ENCODE measurements at places on chromosomes 13 and 19. TPM values are rescaled to one million over a fixed set of nuclear protein-coding genes. Genes with fewer than 3 reads are reported as not detected.

- H3K4me1 ChIP-seq = no peaks in the 10 kb centered on the region
- no peaks in the 10 kb centered on the region for H3K36me3 ChIP-seq
- H3K27me3 ChIP-seq = no peaks in the 10 kb centered on the region
- no peak overlapping the region for H3K4me3 ChIP-seq
- no peak for DNase-seq
- H3K27ac ChIP-seq = no peak overlapping the region
Observed at GRCh38 chr13:106471957-106472543, 63.4 kb downstream of the EFNB2 start.

The CD209 gene
- 0.56 TPM for polyA plus RNA-seq

The TRPM4 gene
- 18.7 TPM for polyA plus RNA-seq

The SULT2A1 gene
- polyA plus RNA-seq = not detected

DNA sequence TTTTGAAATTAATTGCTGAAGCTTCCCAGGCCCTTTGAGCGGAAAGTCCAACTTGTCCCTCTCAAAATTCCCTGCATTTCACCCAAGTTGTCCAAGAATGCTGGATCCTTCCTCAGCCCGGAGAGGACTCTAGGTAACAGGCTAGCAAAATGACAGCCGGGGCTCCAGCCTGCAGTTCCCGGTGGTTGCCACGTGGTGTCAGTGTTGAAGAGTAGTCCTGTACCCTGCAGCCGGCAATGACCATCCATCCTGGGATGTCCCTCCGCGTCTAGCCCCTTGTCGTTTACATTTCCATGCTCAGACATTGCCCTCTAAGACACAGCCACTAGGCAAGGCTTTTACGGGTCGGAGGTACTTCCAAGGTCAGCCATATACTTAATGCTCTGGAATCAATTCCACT lies 31.4 kb upstream of the MTIF3 start:
- H3K4me1 ChIP-seq = no peaks in the 10 kb centered on the region
- H3K27me3 ChIP-seq = no peaks in the 10 kb centered on the region
- H3K27ac ChIP-seq = no peak overlapping the region
- DNase-seq = peak; percentile 80

The SPC24 gene
- polyA plus RNA-seq = 4.4 TPM

DNA sequence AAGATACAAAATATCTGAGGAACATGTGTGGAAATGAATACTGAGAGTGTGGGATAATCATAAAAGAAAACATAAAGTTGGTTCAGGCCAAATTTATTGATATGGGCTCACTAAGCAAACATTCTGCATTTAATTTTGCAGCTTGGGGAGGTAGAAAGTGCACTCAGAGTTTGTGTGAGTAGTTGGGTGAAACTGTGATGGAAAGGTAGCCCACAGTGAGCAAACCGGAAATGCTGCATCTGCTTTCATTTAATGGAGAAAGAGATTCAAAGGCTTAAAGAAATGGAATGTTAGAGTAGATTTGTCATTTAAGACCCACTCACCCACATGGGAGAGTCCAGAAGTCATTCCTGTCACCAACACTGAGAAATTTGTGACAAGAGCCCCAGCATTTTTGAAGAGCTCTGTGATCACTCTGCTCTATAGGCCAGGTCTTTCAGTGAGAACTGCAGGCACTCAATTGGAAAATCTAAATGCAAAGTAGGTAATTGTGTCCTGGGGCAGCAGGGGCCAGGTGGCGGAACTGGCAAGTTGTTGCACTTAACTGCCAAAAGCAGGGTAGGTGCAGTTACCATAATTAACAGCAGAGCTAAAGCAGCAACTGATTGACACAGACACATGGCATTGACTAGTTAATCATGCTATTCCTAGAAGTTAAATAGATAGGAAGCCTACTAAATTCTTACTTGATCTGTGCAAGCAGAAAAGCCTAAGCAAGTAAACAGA lies 1228.3 kb upstream of the PCDH20 start:
- no peaks in the 10 kb centered on the region for H3K36me3 ChIP-seq
- no peak overlapping the region for H3K27ac ChIP-seq
- no peak overlapping the region for H3K4me3 ChIP-seq
- no peaks in the 10 kb centered on the region for H3K4me1 ChIP-seq
- no peak for DNase-seq
- no peaks in the 10 kb centered on the region for H3K27me3 ChIP-seq

The NLRP11 gene
- polyA plus RNA-seq = 0.08 TPM

GRCh38 chr19:28537079-28537478 lies 675.9 kb downstream of the UQCRFS1 start:
- no peak overlapping the region for H3K4me3 ChIP-seq
- H3K36me3 ChIP-seq = no peaks in the 10 kb centered on the region
- H3K27me3 ChIP-seq = no peaks in the 10 kb centered on the region
- H3K27ac ChIP-seq = no peak overlapping the region
- H3K4me1 ChIP-seq = no peaks in the 10 kb centered on the region
- no peak for DNase-seq

DNA sequence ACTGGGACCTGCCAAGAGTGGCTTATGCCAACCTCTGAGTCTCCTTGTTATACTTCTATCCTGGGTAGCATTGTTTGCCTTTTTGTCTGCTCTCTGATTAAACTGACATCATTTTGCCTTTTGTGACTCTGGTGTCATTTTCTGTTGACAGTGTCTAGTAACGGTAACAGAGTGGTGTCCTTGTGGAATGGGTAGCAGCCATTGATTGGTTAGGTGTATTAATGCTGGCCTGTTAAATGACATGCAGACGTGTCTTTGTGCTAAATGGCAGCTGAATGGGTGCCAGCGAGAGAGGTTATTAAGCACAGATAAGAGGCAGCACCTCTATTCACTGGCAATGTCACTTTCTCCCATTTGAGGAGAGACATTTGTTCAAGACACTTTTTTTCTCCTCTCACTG lies 1289.4 kb downstream of the PCDH9 start:
- H3K36me3 ChIP-seq = no peaks in the 10 kb centered on the region
- H3K4me1 ChIP-seq = no peaks in the 10 kb centered on the region
- no peak overlapping the region for H3K4me3 ChIP-seq
- no peaks in the 10 kb centered on the region for H3K27me3 ChIP-seq
- H3K27ac ChIP-seq = no peak overlapping the region
- no peak for DNase-seq

- no peaks in the 10 kb centered on the region for H3K4me1 ChIP-seq
- H3K27me3 ChIP-seq = no peaks in the 10 kb centered on the region
- no peak overlapping the region for H3K27ac ChIP-seq
- no peak for DNase-seq
- H3K4me3 ChIP-seq = no peak overlapping the region
- H3K36me3 ChIP-seq = no peaks in the 10 kb centered on the region
Observed at GRCh38 chr13:75091718-75092117, 390.3 kb downstream of the TBC1D4 start.

DNA sequence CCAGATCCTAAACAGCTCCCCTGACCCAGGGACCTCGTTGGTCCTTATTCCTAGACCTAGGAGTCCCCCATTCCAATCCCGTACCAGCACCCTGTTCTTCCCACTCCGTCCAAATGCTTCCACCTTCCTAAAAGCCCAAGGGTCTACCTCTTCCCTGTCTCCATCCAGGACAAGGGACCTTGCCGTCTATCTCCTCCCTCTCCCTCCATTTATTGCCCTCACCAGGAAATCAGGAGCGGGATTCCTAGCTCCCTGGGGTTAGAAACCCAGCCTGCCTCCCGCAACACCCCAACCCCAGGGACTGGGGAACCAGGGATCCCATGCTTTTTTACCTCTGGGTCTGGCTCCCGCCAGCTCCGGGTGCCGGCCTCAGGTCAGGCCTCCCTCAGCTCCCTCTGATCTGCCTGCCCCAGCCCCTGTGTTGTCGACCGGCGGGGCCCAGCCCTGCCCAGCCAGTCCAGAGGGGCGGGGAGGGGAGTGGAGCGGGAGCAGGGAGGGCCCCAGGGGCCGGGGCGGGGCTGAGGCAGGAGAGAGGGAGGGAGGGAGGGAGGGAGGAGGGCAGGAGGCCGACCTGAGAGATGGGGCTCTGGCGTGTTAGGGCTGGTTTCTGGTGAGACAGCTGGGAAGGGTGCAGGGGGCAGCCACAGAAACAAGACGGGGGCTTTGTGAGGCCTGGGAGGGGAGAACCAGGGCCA lies at the start of gene B3GNT8:
Gene B3GNT8 (minus strand): TSS at position 423 of the 695 bp plus-strand sequence. CDS start 596 bp downstream, outside the sequence.
- H3K27ac ChIP-seq = peak within 1 kb of the TSS; percentile 87
- DNase-seq = peak; percentile 94
- H3K27me3 ChIP-seq = no peaks in the 10 kb centered on the region
- peak within 1 kb of the TSS; percentile 67 for H3K4me3 ChIP-seq

DNA sequence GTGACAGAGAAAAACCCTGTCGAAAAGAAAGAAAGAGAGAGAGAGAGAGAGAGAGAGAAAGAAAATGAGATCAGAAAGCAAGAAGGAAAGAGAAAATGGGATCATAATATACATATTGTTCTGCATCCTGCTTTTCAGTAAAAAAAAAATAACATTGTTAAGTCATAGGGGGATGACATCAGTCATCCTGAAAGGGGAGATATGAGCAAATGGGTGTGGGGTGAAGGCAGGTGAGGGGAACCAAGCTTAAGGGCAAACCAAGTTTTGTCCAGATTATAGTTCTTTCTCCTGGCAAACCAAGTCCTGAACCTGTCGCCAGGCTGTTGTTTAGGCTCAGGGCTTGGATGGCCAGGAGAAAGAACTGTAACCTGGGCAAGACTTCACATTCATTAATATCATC lies 92.6 kb upstream of the TMTC4 start:
- no peak overlapping the region for H3K27ac ChIP-seq
- H3K4me3 ChIP-seq = no peak overlapping the region
- no peaks in the 10 kb centered on the region for H3K36me3 ChIP-seq
- no peaks in the 10 kb centered on the region for H3K4me1 ChIP-seq
- DNase-seq = no peak

DNA sequence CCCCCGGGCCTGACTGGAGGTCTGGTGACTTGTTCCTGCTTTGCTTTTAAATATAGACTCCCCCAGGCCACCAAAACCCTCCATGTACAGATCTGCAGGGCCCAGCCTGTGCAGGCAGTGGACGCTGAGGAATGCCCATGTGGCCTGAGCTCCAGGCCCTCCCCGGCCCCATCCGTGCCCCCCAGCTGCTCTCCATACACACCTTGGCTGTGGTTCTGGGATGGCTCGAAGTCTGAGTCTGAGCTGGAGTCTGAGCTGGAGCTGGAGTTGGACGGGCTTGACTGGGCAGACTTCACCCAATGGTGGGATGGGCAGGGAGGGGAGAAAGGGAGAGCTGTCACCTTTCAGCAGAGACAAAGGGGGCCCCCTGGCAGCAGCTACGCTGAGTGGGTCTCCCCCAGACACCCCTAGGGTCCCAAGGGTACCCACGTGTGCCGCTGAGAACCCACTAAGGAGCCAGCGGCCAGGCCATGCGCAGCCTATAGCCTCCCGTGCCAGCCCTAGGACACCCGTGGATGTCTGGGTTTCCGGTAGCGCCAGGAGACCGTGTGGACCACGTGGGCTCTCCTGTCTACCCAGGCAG lies 61.9 kb downstream of the MLLT1 start:
- H3K4me1 ChIP-seq = peaks cover 15% of the 10 kb centered on the region
- no peaks in the 10 kb centered on the region for H3K27me3 ChIP-seq
- H3K36me3 ChIP-seq = peaks cover 30% of the 10 kb centered on the region
- no peak overlapping the region for H3K4me3 ChIP-seq
- H3K27ac ChIP-seq = no peak overlapping the region

DNA sequence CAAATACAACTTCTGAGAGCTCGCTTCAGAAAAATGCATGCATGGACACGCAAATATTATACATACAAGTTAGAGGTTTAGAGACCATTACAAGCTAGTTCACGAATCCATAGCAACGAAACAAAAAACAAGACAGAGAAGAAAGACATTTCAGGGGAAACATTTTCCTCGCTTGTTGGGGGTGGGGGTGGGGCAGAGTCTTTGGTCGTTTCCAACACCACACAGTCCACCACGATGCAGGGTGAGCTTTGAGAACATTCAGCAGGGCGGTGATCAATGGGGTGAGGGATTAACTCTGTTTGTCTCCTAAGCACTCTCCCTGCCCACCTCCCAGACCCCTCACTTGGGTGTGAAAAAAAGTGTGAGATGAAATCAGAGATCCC lies 651 bp downstream of the OXGR1 start:
- DNase-seq = no peak
- H3K4me1 ChIP-seq = peaks cover 4% of the 10 kb centered on the region
- H3K27ac ChIP-seq = no peak overlapping the region
- no peaks in the 10 kb centered on the region for H3K36me3 ChIP-seq
- H3K4me3 ChIP-seq = peak overlapping the region; percentile 33

The AKAP8L gene
- 87.8 TPM for polyA plus RNA-seq

DNA sequence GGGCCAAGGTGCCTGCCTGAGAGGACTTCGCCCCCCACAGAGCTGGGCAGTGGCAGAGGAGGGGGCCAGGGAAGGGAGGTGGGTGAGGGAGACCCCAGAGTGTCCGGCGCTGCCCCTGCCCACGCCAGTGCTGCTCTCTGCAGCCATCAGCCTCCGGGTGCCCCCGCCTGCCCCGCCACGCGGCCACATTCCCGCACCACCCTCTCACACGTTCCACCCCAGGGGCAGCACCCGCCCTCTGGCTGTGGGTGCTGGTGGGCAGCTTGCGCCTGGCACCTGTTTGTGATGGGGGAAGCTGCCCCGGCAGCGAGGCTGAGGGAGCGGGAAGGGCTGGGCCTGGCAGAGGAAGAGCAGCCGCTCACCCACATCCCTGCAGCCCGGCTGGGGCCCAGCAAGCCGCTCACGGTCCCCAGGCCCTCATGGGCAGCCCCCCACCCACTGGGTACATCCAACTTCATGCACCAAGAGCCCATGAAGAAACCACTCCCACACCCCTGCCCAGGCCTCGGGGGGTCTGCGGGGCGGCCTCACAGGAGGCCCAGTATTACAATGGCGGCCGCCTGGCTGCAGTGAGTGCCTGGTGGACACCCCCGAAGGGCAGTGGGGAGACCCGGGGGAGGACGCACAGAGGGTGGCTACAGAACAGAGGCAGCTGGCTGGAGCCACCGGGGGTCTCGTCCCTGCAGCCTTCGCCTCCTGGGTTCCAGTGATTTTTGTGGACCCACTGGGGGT lies 14.0 kb downstream of the SBNO2 start:
- H3K27ac ChIP-seq = peak overlapping the region; percentile 36
- DNase-seq = no peak
- peaks cover 80% of the 10 kb centered on the region for H3K4me1 ChIP-seq

DNA sequence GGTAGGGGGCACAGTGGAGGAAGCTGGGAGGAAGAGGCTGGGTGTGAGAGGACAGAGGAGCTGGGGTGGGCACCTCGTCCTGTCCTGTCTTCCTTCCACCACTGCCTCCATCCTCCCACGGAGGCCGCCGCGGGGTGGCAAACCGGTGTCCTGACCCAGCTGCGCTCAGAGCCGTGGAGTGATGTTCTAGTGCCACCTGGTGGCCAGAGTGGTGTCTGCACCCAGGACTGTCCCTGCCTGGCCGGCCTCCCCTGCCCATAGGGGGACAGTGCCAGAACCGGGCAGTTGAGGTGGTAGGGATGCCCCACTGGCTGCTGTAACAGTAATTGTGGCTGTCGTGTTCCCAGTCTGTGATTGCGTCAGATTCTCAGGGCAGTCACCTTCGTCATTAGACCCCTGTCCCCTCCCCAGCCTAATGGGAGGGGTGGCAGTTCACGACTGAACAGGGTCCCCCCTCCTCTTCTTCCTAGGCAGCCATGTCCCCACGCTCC lies 11.1 kb upstream of the ARRDC2 start:
- no peaks in the 10 kb centered on the region for H3K36me3 ChIP-seq
- H3K4me1 ChIP-seq = peaks cover 38% of the 10 kb centered on the region
- DNase-seq = peak; percentile 95

The APC2 gene
- polyA plus RNA-seq = 0.29 TPM

The MISP gene
- polyA plus RNA-seq = not detected

GRCh38 chr13:67519356-67519755 lies 289.2 kb upstream of the PCDH9 start:
- no peak for DNase-seq
- no peak overlapping the region for H3K4me3 ChIP-seq
- H3K27me3 ChIP-seq = no peaks in the 10 kb centered on the region
- H3K36me3 ChIP-seq = no peaks in the 10 kb centered on the region
- H3K27ac ChIP-seq = no peak overlapping the region

The CGB2 gene
- not detected for polyA plus RNA-seq

GRCh38 chr13:114151565-114152284 lies 19.3 kb upstream of the RASA3 start:
- no peak for DNase-seq
- no peak overlapping the region for H3K4me3 ChIP-seq
- H3K36me3 ChIP-seq = no peaks in the 10 kb centered on the region
- peaks cover 28% of the 10 kb centered on the region for H3K4me1 ChIP-seq
- no peak overlapping the region for H3K27ac ChIP-seq
- H3K27me3 ChIP-seq = no peaks in the 10 kb centered on the region
